ENCODE measurements at places on chromosomes 1 and 21. TPM values are rescaled to one million over a fixed set of nuclear protein-coding genes. Genes with fewer than 3 reads are reported as not detected.

DNA sequence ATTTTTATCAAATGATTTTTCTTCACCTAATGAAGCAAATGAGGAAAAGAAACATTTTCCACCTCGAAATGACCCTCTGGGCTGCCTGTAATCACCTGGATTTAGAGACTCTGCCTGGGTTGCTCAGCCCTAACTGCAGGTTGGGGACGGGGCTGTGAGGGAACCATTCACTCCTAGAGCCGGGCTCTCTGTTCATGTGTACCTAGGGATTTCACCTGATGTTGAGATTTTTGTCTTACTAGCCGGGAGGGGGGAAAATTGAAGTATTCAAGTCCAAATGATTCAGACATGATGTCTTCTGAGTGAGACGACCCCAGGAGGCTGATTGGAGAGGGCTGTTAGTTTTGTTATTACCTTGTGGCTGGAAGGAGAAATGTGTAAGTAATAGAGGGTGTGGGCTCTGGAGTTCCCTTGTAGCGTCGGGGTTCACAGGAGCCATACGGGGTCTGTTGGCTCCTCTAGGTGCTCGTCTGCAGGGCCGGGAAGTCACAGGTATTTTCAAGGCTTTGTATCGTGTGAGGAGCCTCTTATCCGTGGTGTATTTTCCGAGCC lies 42.3 kb upstream of the PWP2 start:
- no peak for DNase-seq

- no peak for DNase-seq
Measured at GRCh38 chr1:107530543-107530942, 389.7 kb downstream of the NTNG1 start.

DNA sequence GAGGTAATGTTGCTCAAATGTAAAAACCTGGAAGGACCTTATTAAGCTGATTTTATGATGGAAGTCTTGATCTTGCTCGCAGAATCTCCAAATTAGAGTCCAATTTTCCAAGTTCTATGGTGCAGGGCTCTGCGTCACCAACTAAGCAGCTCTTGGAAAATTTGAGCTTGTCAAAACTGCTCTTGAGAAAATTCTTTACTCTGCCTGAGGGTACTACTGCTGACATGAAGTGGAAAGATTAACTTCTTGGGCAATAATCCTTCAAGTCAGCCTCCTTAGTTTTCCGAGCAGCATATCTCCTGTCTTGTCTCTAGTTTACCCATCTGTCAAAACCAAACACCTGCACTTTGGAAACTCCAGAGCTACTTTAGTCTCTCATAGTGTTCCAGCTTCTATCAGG lies 293.7 kb downstream of the KCTD3 start:
- no peak for DNase-seq

- no peak for DNase-seq
Measured at GRCh38 chr1:7972285-7972684, 10.8 kb downstream of the PARK7 start.

Gene TNFRSF9
- polyA plus RNA-seq: 2.9 TPM

Gene MX2
- 0.08 TPM for polyA plus RNA-seq
